ENCODE measurements at places on chromosomes 2 and 18. TPM values are rescaled to one million over a fixed set of nuclear protein-coding genes. Genes with fewer than 3 reads are reported as not detected.

DNA sequence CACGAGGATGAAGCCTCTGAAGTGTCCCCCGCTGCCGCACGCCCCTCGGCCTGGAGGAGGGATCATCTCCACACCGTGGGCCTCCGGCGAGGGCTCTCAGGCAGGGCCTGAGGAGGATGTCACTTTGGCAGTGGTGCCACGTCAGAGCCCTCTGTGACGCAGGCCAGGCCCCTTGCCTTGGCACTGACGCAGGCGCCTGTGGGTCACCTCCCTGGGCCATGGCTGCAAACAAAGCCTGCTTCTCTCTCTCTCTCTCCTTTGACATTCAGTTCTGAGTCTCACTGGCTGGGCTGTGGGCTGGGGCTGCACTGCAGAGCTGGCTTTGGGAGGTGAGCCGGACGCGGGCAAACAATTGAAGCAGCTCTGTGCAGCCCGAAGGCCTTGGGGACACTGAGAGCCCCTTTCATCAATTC, 273.7 kb downstream of the TWIST2 start:
- no peak for DNase-seq

GRCh38 chr2:235740821-235741220, 247.0 kb downstream of the AGAP1 start:
- no peak for DNase-seq

- no peak for DNase-seq
Observed at GRCh38 chr18:44518091-44518615, 162.5 kb upstream of the SETBP1 start.

GRCh38 chr2:135056790-135057189, 4.7 kb downstream of the RAB3GAP1 start:
- DNase-seq: no peak

GRCh38 chr2:86053166-86053565, 52.5 kb downstream of the POLR1A start:
- no peak for DNase-seq

DNA sequence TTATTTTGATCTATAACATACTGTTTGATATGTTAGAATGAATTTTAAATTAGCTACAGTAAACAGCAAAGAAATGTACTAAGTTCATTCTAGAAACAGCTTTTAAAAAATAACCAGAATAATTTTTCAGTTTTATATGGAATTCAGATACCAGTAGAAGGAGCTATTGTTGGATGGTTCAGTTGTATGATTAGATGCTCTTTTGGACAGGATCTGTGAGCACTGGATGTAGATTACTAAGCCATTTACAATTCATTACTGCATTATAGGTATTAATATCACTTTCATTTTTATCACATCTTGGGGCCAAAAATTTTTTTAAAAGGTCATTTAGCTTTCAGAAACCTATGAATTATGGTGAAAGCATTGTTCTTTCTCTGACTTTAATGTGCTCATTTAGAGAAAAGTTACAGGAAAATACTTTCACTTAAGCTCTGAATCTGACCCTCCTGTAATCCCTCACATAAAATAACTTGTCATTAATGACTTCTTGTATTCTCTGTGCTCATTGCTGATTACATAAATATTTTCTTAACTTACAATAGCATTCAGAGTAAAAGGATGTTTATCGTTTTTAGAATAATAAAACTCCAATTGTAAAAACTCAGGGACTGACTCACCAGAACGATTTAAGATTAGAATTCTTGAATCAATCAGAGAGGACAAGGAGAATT, 750.2 kb downstream of the SLC4A3 start:
- no peak for DNase-seq

GRCh38 chr2:39228413-39229209, 15.2 kb downstream of the CDKL4 start:
- DNase-seq: peak; percentile 8

DNA sequence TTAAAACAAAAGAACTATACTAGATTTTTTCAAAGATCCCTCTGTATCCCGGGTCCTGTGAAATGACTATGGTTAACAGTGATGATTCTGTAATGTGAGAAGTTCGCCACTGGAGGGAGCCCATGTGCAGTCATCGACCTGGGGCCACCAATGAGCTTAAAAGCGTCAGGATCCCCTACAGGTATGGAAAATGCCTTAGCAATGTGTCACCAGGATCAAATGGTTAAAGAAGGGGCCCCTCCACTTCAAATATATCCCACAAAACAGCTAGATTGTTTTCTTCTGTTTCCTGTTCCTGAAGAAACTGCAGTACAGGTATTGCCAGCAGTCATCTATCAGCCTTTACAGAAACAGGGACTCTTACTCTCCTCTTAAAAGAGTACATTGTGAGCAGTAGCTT, 15.3 kb downstream of the CHRNA1 start:
- DNase-seq: no peak

DNA sequence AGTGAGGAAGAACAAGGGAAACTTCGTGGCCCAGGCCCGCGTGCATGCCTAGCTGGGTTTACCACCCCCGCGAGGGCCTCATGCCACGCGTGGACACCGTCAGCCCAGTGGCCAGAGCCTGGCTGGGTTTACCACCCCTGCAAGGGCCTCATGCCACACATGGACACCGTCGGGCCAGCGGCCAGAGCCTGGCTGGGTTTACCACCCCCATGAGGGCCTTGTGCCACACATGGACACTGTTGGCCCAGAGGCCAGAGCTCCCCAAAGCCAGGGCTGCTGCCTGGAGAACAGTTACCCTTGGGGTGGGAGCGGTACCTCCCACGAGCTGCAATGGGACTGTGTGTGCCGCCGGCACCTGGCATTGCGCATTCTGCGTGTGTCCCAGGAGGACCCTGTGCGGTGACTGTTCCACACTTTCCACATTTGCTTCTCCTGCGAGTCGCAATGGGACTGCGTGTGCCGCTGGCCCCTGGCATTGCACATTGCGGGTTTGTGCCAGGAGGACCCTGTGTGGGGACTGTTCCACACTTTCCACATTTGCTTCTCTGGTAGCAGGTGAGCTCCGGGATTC, 105.6 kb upstream of the CTDP1 start:
- no peak for DNase-seq

Gene C2orf80
- polyA plus RNA-seq: 0.46 TPM

Gene SEPTIN10
- polyA plus RNA-seq: 133 TPM

Gene ASNSD1
- polyA plus RNA-seq: 57.8 TPM
